DMS 273 treated with DMSO at 0.1 percent for 48 hours (cell line): ENCODE measurements at places on chromosomes 16 and 17.

GRCh38 chr17:69523244-69523861 lies 108.9 kb downstream of the MAP2K6 start:
- DNase-seq = peak; percentile 30

DNA sequence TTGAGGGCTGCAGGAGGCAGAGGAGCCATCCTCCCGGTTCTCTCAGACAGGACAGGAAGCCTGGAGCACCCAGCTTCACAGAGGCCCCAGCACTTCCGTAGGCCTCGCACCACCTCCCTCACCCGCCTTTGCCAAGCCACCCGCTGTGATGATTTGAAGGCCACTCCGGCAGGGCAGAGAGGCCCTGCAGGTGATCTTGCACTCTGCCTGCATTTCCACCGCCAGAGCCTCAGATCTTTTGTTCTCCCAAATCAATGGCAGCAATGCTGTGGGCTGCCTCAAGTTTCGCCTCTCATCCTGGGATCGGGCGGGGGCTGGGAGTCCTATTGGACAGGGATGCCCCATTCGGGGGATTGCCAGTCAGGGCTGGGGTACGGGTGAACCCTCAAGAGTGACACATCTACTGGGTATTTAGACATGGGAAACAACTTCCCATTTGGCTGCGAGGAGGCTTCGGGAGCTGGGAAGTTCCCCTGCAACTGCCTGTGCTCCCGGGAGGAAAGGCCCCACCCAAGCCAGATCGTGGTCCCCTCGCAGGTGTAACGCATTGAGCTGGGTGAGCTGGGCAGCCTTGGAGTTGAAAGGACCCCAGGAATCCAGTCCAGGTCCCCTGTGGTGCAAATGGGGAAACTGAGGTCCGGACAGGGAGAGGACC lies 34.8 kb upstream of the PEMT start:
- no peak for DNase-seq

DNA sequence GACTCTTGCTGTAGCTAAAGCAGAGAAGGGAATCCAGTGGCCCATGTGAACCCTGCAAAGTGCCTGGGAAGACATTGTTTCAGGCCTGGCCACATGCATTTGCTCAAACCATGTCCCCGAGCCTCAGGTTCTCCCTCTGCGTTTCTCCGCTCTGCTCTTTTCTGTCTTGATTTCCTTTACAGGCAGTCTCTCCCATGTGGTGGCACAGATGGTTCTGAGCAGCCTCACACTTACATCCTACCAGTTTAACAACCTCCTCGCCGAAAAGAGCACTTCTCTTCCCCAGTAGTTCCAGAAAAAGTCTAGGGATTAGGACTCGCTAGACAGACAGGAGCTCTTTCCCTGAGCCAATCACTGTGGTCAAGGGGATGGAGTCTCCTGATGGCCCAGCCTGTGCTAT lies 28.3 kb upstream of the MYH10 start:
- no peak for DNase-seq

DNA sequence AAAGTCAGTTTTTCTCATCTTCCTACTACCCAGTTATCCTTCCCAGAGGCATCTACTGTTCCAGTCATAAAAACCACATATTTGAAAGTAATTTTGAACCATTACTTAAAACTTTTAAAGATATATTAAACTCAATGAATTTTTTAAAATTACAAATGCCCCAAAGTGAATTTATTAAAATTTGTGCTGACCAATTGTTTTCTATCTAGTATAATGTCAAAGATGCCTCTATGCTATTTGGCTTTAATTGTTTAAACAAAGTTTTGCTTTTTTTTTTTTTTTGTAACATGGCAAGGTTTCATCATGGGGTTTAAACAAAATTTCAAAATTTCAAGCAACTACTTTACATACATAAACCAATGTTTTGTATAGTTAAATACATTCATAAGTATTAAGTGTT lies 60.7 kb downstream of the FBXL20 start:
- no peak for DNase-seq

- DNase-seq = no peak
Observed at GRCh38 chr17:77054936-77055335, 85.8 kb upstream of the SEC14L1 start.

- DNase-seq = no peak
Observed at GRCh38 chr17:7636163-7636562, 6.2 kb downstream of the SHBG start.

GRCh38 chr17:63189930-63190329 lies 223.9 kb downstream of the TANC2 start:
- DNase-seq = no peak

GRCh38 chr17:16928406-16929034 lies 43.4 kb downstream of the TNFRSF13B start:
- DNase-seq = no peak

GRCh38 chr17:42378959-42379594 lies 9.2 kb downstream of the STAT3 start:
- DNase-seq = no peak

- DNase-seq = no peak
Observed at GRCh38 chr17:17728550-17729251, 47.4 kb downstream of the RAI1 start.

GRCh38 chr17:50638966-50639713 lies 4.5 kb downstream of the ABCC3 start:
- DNase-seq = peak; percentile 44

GRCh38 chr17:75978938-75979704 lies at the start of the genes ACOX1 and TEN1:
ACOX1 (minus strand) TSS chr17:75979166; CDS start chr17:75979073, 93 bp downstream.
TEN1 (plus strand) TSS chr17:75979240; CDS start chr17:75986193, 6,953 bp downstream.
- peak; percentile 97 for DNase-seq

GRCh38 chr16:90002759-90003158 lies 16.5 kb downstream of the DBNDD1 start:
- no peak for DNase-seq

- DNase-seq = no peak
Observed at GRCh38 chr17:4476017-4476416, 22.7 kb upstream of the SPNS2 start.

- DNase-seq = peak; percentile 5
Observed at GRCh38 chr17:65794572-65794971, 233.1 kb upstream of the AXIN2 start.

- no peak for DNase-seq
Observed at GRCh38 chr16:48617711-48618148, 7.8 kb upstream of the N4BP1 start.

- DNase-seq = no peak
Observed at GRCh38 chr17:81394377-81394920, 808 bp upstream of the BAHCC1 start.

DNA sequence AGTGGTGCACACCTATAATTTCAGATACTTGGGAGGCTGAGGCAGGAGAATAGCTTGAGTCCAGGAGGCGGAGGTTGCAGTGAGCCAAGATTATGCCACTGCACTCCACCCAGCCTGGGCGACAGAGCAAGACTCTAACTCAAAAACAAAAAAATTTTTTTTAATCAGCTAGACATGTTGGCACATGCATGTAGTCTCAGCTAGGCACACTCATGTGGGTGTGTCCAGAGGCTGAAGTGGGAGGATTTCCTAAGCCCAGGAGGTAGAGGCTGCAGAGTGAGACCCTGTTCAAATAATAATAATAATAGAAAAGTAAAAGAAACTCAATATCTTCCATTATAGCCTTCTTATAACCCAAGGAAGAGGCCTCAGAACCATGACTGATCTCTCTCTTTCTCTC lies 11.5 kb upstream of the ARHGAP17 start:
- DNase-seq = no peak

DNA sequence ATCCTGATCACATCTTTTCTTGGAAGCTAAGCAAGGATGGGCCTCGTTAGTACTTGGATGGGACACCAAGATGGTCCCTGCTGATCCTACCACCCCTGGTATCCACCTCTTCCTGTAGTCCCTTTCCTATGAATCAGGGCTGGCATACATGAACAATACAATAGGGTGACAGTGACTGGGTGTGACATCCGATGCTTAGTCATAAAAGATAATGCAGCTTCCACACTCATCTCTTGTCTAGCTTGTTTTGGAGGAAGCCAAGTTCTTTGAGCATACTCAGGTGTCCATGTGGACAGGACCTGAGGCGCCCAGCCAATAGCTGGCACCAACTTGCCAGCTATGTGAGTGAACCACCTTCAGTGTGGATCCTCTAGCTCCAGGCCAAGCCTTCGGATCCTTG lies 62.5 kb upstream of the NFAT5 start:
- no peak for DNase-seq

GRCh38 chr16:74944466-74944865 lies 40.5 kb downstream of the WDR59 start:
- DNase-seq = no peak

DNA sequence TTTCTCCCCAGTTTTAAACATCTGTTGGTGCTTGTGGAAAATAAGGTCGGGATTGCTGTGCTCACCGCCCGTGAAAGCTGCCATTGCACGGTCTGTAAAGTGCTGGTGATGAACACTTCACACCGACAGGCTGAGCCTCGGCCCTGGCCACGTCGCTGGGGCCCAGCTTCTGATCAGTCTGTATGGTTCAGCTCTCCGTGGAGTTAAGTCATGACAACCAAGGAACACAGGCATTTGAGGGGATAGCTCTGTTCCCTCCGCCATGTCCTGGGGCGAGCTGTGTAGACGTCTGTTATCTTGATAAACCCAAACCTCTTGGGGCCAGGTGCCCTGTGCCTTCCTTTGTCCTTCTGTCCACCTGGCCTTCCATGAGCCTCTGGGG lies 110.6 kb downstream of the METRNL start:
- no peak for DNase-seq

- no peak for DNase-seq
Observed at GRCh38 chr17:45363498-45363897, 46.7 kb upstream of the MAP3K14 start.
